NCI-H1105 treated with DMSO at 0.1 percent for 48 hours (cell line): ENCODE measurements at places on chromosomes 11 and 22.

- DNase-seq: no peak
Measured at GRCh38 chr11:131928992-131929391, 558.6 kb downstream of the NTM start.

DNA sequence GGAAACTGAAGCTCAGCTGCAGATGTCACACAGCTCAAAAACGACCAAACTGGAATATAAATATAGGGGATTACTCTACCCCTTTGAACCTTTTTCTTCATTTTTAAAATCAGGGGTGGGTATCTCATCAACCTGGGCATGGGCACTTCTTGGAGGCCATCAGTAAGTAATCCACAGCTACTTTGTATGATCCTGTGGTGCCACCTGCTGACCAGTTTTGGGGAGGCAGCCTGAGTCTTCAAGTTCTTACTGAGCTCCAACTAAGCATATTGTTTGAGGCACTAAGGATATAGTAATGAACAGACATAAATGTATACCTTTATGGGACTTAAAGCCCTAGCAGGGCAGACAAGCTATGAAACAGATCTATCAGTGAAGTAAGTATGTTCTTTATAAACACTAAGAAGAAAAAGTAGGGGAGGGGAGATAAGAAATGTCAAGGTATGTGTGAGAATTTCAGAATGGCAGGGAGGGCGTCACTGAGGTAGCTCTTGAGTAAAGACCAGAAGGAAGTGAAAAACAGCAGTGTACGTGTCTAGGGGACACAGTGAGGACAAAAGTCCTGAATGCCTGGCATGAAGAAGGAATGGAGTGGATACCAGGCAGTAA lies 18.4 kb downstream of the TUB start:
- peak; percentile 47 for DNase-seq

DNA sequence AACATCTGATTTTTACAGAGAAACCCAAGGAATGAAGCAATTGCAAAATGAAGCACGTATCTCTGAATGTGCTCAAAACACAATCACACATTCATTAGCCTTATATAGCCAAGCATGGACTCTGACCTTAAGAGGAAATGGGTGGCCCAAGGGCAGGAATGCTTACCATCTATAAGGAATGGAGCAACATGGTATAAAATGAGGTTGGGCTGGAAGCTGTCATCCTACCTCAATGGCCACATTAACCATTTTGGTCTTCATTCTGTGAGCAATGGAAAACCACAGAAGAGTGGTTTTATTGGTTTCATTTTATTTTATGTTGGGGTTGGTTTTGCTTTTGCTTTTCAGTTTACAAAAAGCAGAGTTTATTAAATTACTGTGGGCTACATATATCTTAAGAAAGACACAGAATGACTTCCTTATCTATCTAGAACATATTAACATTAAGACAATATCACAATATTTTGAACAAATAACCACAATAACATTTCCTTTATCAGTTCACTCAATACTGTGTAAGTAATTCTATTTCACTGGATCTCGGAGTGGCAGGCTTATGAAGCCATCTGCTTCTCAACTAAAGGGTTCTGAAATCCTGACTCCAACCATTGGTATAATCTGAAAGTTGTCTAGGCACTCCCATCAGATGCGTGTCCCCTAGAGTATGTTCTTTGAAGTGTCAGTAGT lies 10.8 kb upstream of the MS4A13 start:
- DNase-seq: no peak

DNA sequence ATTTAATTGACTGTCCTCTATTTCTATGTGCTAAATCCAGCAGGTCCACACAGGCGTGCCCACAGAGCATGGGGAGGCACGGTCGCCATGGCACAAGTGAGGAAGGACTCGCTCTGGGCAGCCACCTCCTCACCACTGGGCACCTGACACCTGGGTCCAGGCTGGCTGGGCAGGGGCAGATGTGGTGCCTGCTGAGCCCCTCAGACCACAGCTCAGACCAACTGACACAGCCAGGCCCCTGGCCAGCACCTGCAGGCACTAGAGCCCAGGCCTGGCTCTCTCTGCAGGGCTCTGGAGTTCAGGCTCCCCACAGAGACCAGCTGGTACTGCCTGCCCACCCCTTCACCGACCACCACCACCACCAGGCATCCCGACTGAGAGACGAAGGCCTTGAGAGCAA lies 27.9 kb downstream of the LINC01488 start:
- no peak for DNase-seq

- no peak for DNase-seq
Measured at GRCh38 chr11:120021391-120021953, 116.4 kb downstream of the TRIM29 start.

- DNase-seq: peak; percentile 69
Measured at GRCh38 chr11:41872870-41873269, 413.4 kb upstream of the LRRC4C start.
